ENCODE measurements at places on chromosomes 5 and 9.

GRCh38 chr5:23437011-23437410, 70.4 kb upstream of the PRDM9 start:
- DNase-seq, result no peak

GRCh38 chr5:133247151-133247709, 195.4 kb downstream of the HSPA4 start:
- no peak for DNase-seq

DNA sequence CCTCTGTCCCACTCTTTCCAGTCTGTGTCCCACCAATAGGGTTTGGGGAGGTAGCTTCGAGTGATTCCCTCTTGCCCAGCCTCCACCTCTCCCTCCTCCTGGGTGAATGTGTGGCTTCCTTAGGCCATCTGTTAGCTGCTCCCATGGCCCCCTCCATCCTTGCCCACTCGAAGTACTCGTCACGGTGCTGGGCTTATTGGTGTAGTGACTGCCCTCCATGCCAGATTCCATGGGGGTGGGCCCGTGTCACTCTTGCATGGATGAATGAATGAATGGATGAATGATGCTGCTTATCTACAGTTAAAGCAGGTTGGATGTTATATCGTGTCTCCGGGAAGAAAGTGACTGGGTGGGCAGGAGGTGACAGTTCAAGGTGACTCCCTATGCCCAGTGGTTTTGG, 19.1 kb downstream of the HMCN2 start:
- no peak for DNase-seq

DNA sequence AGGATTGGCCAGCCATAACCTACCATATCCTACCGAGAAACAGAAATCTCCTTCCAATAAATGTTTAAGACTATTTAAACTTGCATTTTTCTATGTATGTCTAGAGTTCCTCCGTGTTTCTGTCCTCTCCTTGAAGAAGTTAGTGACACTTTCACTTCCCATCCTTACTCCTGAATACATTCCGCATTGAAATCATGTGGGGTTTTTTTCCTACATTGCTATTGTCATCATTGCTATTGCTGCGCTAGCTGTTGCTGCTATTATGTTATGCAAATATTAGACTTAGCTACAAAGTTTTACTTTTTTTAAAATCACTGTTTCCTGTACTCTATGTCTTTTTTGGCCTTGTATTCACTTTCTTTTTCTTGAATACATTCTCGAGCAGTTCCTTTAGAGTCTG, 83.3 kb upstream of the NEK6 start:
- no peak for DNase-seq

GRCh38 chr5:169024421-169024820, 276.5 kb downstream of the SLIT3 start:
- DNase-seq, result no peak

GRCh38 chr5:133827011-133827410, 141.4 kb downstream of the C5orf15 start:
- no peak for DNase-seq

GRCh38 chr9:35976726-35977125, 18.8 kb upstream of the OR2S2 start:
- no peak for DNase-seq

DNA sequence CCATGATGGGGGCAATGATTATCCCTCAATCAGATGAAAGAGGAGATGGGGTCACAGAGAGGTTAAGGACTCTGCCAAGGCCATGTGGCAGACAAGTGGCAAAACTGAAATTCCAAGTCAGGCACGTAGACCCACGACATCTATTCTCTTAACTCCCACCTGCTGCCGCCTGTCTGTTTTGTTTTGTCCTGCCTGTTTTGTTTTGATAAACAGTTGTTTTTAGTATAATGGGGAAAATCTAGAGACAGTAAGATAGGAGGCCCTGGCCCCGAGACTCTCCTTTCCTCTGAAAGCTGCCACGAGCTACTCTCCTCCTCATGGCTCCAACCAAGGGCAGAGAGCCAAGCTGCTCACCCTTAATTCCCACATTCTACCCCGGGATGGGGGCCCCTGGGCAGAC, 4.9 kb downstream of the FSTL4 start:
- DNase-seq, result no peak

DNA sequence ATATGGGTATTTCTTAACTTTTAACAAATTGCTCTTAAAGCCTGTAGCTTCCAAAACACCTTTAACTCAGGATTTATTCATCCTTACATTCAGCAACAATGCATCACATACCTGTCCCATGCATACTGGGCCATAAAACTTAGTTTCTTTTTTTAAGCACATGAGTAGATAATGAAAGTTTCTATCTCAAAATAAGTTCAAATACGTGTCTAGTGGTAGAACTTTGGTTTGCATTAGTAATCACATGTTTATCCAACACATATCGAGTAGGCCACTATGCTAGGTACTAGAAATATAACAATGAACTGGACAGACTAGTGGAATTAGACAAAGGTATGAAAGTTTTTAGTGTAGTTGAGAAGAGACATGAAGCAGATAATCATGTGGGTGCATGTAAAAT, 99.6 kb downstream of the DOCK2 start:
- no peak for DNase-seq

GRCh38 chr5:130400091-130400490, 495.8 kb downstream of the CHSY3 start:
- no peak for DNase-seq

DNA sequence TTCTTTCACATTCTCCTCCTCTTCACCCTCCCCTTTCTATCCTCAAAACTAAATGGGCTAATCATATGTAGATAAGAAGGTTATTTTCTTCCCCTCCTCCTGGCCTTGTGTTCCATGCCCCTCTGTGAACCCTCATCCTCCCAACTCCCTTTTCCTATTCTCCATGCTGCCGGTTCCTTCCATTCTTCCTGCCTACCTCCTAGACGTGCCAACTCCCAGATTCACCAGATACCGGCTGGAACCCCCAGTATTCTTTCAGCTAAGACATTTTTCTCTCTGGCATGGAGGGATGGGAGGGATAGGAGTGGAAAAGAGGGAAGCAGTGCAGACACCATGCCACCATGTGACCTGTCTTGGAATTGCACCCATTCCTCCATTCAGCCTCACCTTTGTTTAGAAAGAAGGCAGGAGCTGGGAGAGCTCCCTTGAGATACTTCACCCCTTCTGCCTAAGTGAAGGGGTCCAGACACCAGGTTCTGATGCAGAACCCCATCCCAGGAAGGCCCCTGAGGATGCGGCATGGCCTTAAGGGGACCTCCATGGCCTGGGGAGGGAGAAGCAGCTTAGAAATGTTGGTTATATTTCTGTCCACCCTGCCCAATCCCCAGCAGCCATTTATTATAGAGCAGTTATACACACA, 4.8 kb downstream of the DNAJB5 start:
- DNase-seq, result no peak

DNA sequence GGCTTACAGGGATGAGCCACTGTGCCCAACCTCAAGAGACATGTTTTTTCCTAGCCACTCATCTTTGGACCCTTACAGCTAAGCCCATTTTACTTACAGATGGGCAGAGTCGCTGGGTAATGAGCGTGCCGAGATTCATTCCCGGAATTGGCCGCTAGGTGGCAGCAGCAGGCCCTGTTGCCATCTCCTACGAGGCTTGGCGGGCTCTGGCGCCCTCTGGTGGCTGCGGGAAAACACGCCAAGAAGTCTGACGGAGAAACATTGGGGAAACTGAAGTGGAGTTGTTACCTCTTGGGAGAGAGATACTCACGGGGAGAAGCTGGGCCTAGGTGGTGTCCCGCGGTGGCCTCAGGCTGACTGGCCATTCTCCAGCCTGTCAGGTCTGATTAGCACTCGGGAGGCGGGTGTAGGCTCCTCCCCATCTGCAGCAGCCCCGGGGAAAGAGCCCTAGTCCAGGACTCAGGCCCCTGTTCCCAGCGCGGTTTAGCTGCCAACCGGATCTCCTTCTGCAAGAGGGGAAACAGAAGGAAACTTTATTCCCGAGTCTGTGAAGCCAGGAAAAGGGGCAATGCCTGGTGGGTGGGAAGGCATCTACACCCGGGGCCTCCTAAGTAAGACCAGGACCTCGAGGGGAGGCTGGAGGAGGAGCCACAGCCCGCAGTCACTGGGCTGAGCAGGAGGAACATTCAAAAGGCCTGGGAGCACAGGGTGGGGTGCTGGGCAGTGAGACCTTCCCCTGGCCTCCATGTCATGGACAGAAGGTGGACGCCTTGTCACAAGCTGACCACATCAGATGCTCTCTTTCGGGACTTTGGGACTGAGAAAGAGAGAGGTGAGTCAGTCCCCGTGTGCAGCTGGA, 9.7 kb downstream of the PTGES2 start:
- DNase-seq, result peak; percentile 90

DNA sequence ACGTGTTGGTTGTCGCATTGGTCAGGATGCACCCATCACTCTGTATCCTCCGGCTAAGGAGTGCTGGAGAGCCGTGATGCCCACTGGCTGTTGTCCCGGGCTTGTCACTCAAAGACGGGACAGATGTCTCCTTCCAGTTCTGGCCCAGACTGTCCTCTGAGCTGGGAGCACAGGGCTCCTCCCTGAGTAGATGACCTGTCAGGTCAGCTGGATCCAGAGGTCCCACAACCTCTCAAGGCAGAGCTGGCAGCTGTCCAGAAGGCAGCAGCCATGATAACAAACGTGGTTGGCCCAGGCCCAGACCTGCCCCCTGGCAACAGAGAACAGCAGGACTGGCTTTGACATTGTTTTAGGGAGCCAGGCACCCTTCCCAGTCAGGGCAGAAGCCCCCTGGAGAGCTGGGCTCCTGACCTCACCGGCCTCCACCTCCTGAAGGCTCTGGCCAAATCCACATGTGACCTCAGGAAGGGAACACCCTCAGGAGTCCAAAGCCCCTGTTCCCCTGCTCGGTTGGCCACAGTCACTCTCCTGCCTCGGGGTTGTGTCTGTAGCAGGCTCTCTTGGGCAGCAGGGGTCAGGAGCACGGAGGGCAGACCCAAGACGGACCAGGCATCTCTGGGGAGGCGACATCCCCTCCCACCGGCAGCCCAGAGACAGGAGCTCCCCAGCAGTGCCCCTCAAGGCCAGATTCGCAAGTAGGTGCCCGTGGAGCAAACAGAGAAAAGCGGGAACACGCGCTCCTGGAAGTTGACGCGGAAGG, 10.3 kb downstream of the TRIM7 start:
- no peak for DNase-seq

DNA sequence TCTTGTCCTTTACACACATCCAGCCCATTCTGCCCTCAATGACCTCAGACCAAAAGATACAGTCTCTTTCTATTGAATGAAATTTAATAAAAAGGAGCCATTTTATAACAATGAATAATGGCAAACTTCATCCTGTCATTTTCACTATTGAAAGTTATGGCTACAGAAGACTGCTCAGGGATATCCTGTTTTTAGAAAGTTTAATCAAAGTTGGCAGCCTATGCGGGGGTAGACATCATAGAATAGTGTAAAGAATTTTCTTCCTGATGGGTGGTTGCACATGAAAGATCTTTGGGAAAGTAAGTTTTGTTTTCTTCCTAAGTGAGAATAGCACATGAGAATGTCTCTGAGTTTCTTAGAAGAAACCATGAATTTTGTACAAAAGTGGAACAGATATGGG, 670.4 kb upstream of the CDH6 start:
- no peak for DNase-seq

DNA sequence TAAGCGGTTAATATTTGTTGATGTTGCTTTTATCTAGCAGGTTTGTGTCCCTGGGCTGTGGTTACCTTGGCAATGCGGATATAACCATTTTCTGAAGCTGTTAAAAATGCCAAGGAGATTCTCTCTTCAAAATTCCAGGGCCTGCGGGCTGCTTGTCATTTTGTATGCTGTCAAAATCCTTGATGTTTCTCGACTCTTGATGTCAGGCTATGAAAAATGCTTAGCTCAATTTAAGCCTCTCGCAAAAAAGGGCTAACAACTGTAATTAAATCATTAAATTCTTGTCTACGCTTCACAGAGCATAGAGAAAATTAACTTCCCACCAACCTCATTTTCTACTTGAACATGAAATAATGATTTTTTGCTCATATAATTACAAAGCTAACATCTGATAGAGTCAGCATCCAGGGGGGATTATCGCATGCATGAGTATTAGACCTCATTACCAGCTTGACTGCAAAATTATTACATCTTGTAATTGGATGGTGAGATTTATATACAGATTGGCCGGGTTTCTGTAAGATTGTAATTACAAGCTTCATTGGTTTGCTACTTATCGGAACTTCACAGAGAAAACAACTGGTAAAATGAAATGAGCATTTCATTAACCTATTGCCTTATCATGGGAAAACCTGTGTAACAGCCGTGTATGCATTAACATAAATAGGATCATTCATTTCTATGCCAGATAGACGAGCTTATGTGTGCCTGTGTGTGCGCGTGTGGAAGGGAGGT, 83.1 kb upstream of the IRX1 start:
- DNase-seq, result no peak

- no peak for DNase-seq
Observed at GRCh38 chr9:80995759-80996158, 693.6 kb downstream of the TLE1 start.

DNA sequence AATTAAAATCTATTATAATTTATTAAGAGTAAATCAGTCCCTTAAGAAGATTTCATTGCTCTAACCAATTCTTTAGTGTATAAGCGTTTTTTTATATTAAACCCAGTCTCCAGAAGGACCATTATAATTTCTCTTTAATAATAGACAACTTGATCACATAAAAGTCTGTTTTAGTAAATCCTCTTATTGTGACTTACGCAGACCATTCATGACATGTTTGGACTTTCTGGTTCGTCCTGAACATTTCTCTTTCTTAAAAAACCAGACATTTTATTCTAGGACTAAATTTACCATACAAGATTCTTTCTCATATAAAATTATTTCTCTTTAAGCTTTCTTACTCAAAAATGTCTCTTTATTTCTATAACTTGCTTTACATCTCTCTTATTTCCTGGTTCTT, 196.2 kb upstream of the RAI14 start:
- DNase-seq, result no peak

DNA sequence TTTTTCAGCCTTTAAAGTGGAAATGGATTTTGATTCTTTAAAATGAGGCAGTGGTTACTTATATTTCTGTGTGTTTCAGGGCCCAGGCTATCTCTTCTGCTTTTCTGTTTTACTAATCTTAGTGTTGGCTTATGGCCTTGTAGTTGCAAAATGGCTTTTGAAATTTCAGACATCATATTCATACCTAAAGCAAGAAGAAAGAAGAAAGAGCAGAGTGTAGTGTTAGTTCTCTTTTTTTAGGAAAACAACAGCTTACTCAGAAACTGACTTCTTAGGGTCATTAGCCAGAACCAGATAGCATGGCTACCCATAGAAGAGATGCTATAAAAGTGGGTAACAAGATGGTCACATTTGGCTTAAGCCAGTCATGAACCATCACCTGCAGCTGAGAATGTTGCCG, 20.9 kb downstream of the ZBED3 start:
- DNase-seq, result no peak
